ENCODE measurements at places on chromosomes 11 and 22. TPM values are rescaled to one million over a fixed set of nuclear protein-coding genes. Genes with fewer than 3 reads are reported as not detected.

LRRN4CL gene
- 0.37 TPM for total RNA-seq

CECR2 gene
- 2.1 TPM for total RNA-seq

- peak; percentile 52 for DNase-seq
Measured at GRCh38 chr11:130001461-130002351, 929 bp downstream of the PRDM10 start.

- DNase-seq: no peak
Measured at GRCh38 chr11:117356126-117356890, 28.7 kb downstream of the CEP164 start.

- no peak for DNase-seq
Measured at GRCh38 chr11:5200582-5200981, at the start of gene OR51V1. TSS of gene OR51V1 (minus strand) at chr11:5200682. CDS start at chr11:5200682, 0 bp downstream.

- DNase-seq: no peak
Measured at GRCh38 chr11:75241906-75242644, 1.5 kb downstream of the TPBGL start.

All from endothelial cell of umbilical vein (primary cell).